ENCODE measurements at places on chromosomes 1 and 21. TPM values are rescaled to one million over a fixed set of nuclear protein-coding genes. Genes with fewer than 3 reads are reported as not detected.

The SDC3 gene
- total RNA-seq: 39.8 TPM

The RUNX3 gene
- 1.8 TPM for total RNA-seq

The PRR9 gene
- total RNA-seq: not detected

The LEPR gene
- total RNA-seq: 169 TPM

The NUDT4B gene
- total RNA-seq: 75.6 TPM

The PPP1R15B gene
- 23.9 TPM for total RNA-seq

The SPRR2A gene
- total RNA-seq: not detected

The CFHR5 gene
- not detected for total RNA-seq

The CD84 gene
- 0.29 TPM for total RNA-seq

The ST6GALNAC3 gene
- total RNA-seq: not detected

The HES5 gene
- total RNA-seq: not detected

The PTPRC gene
- total RNA-seq: under 0.01 TPM

The HPDL gene
- 0.59 TPM for total RNA-seq

The MYBPH gene
- 0.29 TPM for total RNA-seq

The LRRC3 gene
- total RNA-seq: 0.88 TPM

The HSD11B1 gene
- 1.8 TPM for total RNA-seq

The INAVA gene
- total RNA-seq: 0.36 TPM

The PTAFR gene
- total RNA-seq: under 0.01 TPM

The TRIM67 gene
- 0.29 TPM for total RNA-seq

The GOLT1A gene
- total RNA-seq: not detected

The LCE1C gene
- total RNA-seq: not detected

The STUM gene
- total RNA-seq: not detected

The MCOLN3 gene
- 4.7 TPM for total RNA-seq

The UBE2J2 gene
- 32.6 TPM for total RNA-seq

The RNF186 gene
- not detected for total RNA-seq

The CELA2B gene
- total RNA-seq: not detected

The FMN2 gene
- 11.2 TPM for total RNA-seq

The FCGR3A gene
- under 0.01 TPM for total RNA-seq

The WNT2B gene
- 2.2 TPM for total RNA-seq

The FALEC gene
- total RNA-seq: 0.36 TPM

The ABCA4 gene
- under 0.01 TPM for total RNA-seq

The NBPF4 gene
- under 0.01 TPM for total RNA-seq

The PLCH2 gene
- not detected for total RNA-seq

The RHBDL2 gene
- total RNA-seq: 0.59 TPM

The FLG2 gene
- not detected for total RNA-seq

The WNT3A gene
- total RNA-seq: not detected

The CASQ2 gene
- not detected for total RNA-seq

The KCNK1 gene
- total RNA-seq: 4.7 TPM

The MAP3K21 gene
- under 0.01 TPM for total RNA-seq

The CCDC27 gene
- not detected for total RNA-seq

The SHISA4 gene
- 27.1 TPM for total RNA-seq

The LCE2C gene
- total RNA-seq: not detected

Measured in osteoblast (primary cell).